COR-L47 (cell line): ENCODE measurements at places on chromosomes 5 and 9.

GRCh38 chr9:114860187-114860586, 54.3 kb upstream of the TNFSF15 start:
- DNase-seq, result no peak

GRCh38 chr5:89686081-89686765, 723.3 kb downstream of the CETN3 start:
- no peak for DNase-seq

GRCh38 chr5:63563008-63563917, 399.0 kb downstream of the HTR1A start:
- no peak for DNase-seq

DNA sequence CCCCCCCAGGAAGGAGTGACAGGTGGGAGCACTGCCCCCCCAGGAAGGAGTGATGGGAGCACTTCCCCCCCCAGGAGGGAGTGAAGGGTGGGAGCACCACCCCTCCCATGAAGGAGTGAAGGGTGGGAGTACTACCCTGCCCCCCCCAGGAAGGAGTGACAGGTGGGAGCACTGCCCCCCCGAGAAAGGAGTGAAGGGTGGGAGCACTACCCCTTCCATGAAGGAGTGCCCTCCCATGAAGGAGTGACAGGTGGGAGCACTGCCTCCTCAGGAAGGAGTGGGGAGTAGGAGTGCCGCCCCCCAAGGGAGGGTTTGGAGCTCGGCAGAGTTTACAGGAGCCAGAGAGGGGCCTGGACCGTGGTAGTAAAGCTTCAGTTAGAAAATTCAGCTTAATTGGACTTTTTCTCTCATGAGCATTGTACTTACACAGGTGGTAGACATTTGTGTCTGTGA, 100.7 kb downstream of the CACNA1B start:
- DNase-seq, result no peak

- no peak for DNase-seq
Measured at GRCh38 chr5:89043676-89044075, 160.7 kb upstream of the MEF2C start.

DNA sequence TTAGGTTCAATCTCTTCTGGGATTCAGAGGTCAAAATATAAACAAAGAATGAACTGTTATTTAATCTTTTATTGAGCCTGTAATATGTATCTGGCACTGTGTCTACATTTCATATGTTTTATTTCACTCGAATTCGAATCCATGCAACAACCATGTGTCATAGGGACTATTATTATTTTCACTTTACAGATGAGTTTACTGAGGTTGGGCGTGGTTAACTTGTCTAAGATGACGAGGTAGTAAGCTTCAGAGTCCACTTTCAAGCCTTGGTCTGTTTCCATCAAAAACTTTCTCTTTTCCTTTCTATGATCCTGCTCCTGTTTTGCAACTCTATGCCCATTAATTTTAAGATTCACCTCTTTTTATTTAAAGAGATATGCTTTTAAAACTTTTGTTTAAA, 55.2 kb upstream of the DMAC1 start:
- no peak for DNase-seq

DNA sequence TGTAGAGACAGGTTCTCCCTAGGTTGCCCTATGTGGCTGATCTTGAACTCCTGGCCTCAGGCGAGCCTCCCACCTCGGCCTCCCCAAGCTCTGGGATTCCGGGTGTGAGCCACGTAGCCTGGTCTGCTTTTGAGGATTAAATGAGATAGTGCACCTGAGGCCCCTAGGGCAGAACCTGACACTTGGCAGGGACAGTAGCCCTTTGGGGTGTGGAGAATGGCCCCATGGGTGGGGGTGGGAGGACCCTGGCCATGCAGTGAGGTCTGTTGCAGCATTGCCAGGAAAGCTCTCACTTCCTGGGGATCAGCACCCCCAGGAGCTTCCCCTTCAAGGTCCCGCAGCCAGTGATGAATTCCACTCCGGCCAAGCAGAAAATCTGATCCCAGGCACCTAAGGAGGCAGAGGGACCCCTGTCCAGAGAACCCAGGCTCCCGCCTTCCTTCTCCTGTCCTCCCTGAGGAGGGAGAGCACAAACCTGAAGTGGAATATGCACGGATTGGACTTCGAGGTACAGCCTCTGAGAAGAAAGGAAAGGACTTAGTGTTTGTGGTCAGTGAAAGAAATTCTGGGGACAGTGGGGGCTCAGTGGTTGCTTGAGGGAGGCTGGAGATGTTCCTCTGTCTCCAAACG, 73.9 kb upstream of the UNC5A start:
- DNase-seq, result no peak

GRCh38 chr5:97967292-97967691, 784.2 kb upstream of the RIOK2 start:
- DNase-seq, result no peak

GRCh38 chr9:114410910-114411309, 23.1 kb upstream of the AKNA start:
- DNase-seq, result no peak

- no peak for DNase-seq
Measured at GRCh38 chr9:117723986-117724625, 19.9 kb downstream of the TLR4 start.

GRCh38 chr5:157463621-157464518, 3.9 kb downstream of the NIPAL4 start:
- no peak for DNase-seq

GRCh38 chr9:136599811-136600660, 54.2 kb upstream of the NOTCH1 start:
- DNase-seq, result no peak

DNA sequence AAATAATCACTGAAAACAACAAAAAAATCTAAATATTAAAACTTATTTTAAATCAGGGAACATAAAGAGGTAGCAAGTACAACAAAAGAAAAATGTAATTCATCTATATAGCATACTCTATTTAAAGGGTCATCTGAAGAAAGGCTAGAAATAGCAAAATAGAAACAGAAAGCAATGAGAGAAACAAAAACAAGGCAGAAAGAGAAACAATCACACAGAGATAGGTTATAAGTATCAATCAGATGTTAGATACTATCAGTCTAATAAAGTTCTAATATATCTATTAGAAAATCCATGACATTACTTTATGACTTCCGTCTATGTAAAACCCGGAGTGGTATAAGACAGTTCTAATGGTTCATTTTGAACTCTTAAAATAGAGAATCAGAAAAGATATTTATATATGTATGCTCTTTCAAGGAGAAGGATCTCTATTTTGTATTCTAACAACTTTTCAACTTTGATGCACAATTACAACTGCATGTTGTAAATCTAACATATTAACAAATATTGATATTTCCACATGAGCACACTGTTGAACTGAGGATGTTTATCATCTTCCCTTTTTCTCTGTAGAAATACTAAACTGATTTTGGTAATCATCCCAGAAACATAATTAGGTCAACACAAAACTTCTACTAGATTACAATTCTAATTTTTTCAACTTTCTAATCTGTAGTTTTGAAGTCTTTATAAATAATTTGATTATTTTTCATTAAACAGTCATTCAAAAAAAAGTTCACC, 15.8 kb downstream of the RICTOR start:
- no peak for DNase-seq

DNA sequence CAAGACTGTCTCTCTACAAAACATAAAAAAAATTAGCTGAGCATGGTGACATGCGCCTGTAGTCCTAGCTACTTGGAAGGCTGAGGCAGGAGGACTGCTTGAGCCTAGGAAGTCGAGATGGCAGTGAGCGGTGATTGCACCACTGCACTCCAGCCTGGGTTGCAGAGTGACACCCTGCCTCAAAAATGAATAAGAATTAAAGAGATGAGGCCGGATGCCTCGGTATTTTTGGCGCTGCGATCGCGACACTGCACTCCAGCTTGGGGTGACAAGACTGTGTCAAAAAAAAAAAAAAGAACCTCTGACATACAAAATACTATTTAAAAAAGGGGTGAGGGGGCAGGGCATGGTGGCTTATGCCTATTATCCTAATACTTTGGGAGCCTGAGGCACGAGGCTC, 7.3 kb downstream of the GPBP1 start:
- DNase-seq, result no peak

DNA sequence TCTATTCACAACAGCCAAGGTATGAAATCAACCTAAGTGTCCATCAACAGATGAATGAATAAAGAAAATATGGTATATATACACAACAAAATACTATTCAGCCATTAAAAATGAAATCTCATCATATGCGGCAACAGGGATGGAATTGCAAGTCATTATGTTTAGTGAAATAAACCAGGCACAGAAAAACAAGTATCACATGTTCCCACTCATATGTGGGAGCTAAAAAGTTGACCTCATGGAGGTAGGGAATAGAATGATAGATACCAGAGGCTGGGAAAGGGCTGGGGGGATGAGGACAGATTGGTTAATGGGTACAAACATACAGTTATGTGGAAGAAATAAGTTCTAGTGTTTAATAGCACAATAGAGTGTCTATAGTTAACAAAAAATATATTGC, 149.7 kb downstream of the DEPDC1B start:
- DNase-seq, result no peak

GRCh38 chr5:160703547-160704189, 148.3 kb downstream of the ATP10B start:
- DNase-seq, result no peak

GRCh38 chr9:98887918-98888510, 55.7 kb upstream of the COL15A1 start:
- DNase-seq, result peak; percentile 86

- DNase-seq, result no peak
Measured at GRCh38 chr5:121366515-121366914, 485.2 kb upstream of the FTMT start.

DNA sequence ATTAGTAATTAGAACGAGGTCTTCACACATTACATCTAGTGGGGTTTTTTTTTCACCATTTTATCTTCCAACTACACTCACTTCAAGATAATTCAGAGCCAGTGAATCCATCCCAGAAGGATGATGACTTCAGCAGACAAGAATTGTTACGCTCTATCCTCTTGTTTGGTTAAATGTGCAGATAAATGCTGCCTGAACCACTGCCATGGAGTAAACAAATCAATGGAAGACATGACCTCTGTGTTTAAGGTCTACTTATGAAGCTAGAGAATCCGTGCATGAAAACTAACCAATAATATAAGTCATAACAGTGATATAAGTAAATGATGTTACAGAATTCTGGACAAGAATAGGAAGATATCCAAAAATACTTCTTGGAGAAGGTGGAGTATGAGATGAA, 602.6 kb downstream of the TLR4 start:
- DNase-seq, result no peak

- DNase-seq, result no peak
Measured at GRCh38 chr5:54088081-54088480, 222.3 kb downstream of the ARL15 start.

DNA sequence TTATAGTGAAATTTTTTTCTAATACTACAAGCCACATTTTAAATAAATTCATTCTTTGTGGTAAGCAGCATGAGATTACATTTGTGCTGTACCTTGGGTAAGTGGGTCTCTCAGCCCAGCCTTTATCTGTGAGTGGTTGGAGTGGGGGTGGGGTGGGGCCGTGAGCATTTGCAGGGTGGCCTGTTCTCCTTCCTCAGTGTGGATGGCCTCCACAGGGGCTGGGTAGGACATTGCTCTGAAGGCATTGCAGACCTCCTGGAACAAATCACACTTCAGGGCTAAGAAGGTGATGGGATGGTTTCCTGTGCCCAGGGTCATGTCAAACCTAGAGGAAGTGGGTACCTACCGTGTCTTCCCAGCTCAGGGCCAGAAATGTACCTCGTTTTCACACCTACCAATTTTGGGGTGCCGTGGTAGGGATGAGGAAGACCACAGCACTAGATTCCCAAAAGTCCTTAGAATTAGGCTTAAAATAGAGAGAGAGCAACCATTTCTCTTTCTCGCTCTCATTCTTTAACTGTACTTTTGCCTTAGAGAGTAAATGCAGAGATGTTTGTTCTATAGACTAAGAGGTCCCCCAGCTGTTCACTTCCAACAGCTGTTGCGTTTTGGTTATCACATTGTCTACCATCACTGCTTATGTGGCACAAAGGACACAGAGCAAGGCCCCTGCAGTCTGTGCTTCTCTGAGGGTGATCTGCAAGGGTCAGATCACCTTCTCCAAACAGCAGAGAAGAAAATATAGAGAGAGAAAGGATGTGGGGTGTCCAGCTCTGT, 83.4 kb upstream of the CTSL start:
- DNase-seq, result no peak

GRCh38 chr9:133716564-133717112, 21.5 kb downstream of the SARDH start:
- DNase-seq, result no peak

DNA sequence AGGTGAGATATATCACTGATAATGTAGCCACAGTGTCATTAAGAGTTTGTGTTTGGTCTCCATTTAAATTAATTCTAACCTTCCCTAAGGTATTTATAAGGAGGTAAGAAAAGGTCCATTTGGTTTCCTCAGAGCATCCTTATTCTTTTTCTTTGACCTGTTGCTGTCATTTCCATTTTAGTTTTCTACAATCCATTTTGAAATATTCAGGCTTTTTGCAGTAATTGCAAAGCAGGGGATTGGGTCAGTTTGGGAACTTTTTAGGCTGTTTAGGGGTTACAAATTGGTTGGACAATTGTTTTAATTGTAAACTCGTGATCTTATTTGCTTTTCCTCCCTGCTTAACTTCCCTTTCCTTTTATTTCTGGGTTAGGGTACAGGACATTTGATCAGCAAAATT, 42.6 kb upstream of the PDZD2 start:
- DNase-seq, result no peak

DNA sequence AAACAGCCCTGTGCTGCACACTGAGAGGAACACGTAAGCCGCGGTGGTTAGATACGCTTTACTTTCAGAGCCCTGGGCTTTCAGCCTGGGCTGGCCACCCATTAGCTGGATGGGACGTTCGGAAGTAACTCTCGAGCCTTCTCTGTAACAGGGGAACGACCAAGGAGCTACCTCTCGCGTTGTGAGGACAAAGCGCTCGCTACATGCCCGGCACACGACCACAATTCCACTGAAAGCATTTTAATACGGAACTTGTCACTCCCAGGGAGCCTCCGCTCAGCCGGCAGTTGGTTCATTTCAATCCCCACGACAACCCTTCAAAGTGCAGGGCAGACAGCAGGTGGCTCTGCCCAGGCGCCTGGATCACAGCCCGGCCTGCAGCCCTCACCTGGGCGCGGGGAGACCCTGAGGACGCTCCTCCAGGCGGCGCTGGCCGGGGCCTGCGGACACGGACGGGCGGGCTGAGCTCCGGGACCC, 368 bp downstream of the SURF1 start:
- DNase-seq, result no peak

GRCh38 chr5:139204196-139204595, 6.0 kb upstream of the SIL1 start:
- DNase-seq, result no peak

DNA sequence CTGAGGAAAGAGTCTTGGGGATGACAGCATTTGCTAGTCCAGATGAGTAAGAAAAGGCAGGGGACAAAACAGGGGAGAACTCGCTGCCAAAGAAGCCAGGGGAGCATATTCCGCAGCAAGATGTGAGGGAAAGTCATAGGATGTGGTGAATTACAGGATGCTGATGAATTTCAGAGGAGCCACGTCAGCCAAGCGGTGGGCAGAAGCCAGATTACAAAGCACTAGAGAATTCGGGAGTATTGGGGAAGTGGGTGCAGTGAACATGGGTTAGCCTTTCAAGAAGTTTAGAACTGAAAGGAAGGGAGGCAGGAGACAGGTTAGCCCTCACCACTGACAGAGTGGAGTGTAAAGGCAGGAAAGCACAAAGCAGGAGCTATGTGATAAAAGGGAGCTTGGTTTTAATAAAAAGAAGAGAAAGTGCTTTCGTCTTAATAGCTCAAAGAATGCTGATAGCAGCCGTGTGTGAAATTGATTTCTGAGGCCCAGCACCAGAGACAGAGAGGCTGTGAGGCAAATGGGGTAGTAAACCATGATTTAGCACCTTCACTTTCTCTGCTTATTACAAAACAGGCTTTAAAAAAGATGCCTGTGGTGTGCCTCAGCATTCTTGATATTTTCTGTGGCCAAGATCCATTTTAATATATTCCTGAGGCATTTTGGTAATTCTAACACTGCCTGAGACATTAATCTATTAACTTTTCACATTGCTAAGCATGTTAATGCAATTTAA, 16.9 kb downstream of the ADAMTSL1 start:
- DNase-seq, result no peak
